Hepatocyte (in vitro differentiated cells): ENCODE measurements at places on chromosomes 7 and 10. TPM values are rescaled to one million over a fixed set of nuclear protein-coding genes. Genes with fewer than 3 reads are reported as not detected.

GIMAP4 gene
- total RNA-seq, result 0.63 and 1.8 TPM in 2 replicates

FEZF1 gene
- total RNA-seq, result not detected in 2 replicates

TBXAS1 gene
- 4.7 and 11.5 TPM in 2 replicates for total RNA-seq

WNT8B gene
- not detected in 2 replicates for total RNA-seq

DNA sequence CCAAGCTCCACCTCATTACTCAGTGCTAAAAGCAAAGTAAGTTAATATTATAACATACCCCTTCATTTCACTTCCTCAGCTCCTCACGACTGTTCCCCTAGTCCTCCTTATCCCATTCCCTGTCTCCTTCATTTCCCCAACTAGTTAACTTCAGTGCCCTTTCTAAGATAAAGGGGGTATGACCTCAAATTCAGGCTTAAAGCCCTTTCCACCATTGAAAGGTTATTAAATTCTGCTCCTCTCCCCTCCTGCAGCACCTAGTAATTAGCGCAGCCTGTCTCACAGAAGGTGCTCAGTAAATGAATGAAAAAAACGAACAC lies 1.0 kb downstream of the CRPPA start:
- DNase-seq, result no peak

GRCh38 chr10:44201656-44202055 lies 183.2 kb downstream of the CXCL12 start:
- DNase-seq, result no peak

DNA sequence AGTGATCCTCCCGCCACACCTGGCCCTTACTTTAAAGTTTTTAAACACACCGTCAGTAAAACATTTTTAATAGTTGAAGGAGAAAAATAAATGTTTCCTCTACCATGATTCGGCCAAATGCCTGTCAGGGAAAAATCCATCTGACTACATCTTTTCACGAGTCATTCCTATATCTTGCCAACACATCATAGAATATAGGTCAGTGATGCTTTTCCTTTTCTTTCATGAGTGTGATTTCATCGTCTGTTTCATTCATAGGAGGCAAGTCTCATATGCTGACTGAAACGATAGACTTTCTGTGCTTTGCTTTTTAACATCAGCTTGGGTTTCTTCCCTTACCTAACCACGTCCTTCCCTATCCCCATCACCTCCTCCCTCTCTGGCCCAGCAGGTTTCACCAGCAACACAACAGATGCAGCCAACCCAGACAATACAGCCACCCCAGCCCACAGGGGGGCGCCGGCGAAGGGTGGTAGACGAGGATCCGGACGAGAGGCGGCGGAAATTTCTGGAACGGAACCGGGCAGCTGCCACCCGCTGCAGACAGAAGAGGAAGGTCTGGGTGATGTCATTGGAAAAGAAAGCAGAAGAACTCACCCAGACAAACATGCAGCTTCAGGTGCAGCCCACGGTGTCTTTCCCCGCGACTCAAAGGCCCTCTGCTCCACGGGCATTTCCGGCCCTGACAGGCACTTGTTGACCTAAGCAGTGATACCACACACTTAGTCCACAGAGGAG lies 149.2 kb downstream of the TRIL start:
- no peak for DNase-seq

GRCh38 chr10:22803261-22803885 lies 89.0 kb upstream of the PIP4K2A start:
- DNase-seq, result no peak

DNA sequence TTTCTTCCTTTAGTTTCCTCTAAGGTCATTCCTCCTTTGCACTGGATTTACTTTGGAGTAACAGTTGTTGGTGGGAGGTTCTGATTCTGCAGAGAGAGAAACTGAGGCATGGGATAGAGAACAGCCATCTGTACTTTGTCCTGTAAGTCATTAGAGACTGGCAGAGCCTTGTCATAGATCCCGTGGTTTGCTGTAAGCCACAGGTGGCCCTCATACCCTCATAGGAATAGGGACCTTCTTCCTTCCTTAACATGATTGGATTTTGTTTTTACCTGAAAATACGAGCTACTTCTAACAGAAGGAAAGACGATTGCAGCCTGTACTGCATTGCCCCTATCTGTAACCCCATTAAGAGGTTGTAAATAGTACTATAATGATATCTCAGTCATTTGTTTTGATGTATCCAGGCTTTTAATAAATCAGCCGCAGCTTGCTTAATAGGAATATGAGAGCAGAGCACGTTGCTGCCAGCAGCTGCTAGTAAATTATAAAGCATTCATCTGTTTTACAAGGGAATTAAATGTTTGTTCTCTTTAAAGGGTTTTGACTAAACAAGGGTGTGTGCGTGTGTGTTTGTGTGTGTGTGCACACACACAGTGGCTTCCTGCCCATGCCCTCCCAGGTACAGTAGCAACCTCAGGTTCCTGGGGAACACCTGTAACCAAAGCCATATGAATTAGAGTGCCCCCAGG lies 249.8 kb downstream of the AUTS2 start:
- DNase-seq, result no peak
